ENCODE measurements at places on chromosomes 2 and 18.

- peak; percentile 48 for DNase-seq
These were observed 165.6 kb upstream of the NCKAP5 start for GRCh38 chr2:133733901-133734255.

DNA sequence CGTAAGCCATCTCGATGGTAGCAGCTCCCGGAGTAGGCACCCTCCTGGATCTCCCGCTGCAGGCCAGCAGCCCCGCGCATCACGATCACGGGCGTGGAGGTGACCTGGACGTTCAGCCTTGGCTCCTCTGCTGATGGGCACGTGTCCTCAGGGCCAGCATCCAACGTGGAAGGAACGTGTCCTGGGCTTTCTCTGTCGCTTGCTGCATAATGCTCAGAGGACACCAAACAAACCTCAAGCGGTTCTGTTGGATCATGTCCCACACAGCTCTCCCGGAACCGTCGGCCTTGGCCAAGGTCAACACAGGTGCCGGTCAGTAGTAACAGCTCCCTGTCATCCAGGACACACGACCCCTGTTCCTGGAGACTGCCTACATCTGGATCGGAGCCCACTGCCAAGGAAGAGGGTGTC, 23.1 kb downstream of the PASK start:
- DNase-seq: no peak

GRCh38 chr18:77057006-77057395, 75.6 kb downstream of the MBP start:
- DNase-seq: peak; percentile 28

DNA sequence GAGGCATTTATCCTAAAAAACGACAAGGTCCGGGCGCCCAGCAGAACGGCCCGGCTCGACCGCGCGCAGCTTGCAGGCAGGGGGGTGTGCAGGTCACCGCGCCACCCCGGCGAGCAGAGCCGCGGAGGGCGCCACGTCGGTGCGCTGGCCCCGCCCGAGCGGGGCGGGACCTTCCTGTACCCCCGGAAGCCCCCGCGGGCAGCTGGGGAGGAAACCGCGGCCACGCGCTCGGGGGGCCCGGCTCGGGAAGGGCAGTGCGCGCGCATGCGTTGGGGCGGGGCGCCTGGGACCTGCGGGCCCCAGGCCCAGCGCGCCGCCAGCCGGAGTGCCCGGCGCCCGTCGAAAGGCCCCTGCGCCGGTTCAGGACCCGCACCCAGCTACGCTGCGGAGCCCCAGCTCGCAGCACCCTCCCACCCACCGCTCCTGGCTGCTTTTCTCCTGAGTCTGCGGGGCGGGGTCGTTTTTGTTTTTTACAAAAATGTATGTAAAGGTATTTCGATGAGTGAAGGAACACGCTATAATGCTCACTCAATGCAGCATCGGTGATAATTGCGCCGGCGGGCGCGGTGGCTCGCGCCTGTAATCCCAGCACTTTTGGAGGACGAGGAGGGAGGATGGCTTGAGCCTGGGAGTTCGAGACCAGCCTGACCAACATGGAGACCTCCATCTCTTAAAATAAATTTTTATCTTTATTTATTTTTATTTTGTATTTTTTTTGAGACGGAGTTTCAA, 47.7 kb upstream of the POMC start:
- peak; percentile 75 for DNase-seq

GRCh38 chr2:155218292-155218924, 519.9 kb downstream of the KCNJ3 start:
- DNase-seq: no peak

- DNase-seq: no peak
These were observed 87.9 kb downstream of the MAPK4 start for GRCh38 chr18:50647792-50648191.

DNA sequence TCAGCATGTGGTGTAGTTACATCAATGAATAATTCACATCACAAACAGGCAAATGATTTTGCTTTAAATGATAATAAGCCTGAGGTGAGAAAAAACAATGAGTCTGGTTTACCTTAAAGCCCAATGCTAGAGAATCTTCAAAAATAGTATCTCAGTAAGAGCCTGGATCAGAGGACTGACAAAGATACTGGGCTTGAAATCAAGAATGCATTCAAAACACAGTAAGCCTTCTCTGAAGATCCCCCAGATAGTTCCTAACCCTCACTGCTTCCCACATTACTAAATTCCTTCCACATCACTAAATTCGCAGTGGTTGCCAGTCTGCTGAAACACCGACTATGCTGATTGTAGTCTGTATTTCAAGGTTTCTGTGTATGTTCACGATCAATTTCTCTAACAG, 514.9 kb downstream of the SUCLG1 start:
- no peak for DNase-seq

DNA sequence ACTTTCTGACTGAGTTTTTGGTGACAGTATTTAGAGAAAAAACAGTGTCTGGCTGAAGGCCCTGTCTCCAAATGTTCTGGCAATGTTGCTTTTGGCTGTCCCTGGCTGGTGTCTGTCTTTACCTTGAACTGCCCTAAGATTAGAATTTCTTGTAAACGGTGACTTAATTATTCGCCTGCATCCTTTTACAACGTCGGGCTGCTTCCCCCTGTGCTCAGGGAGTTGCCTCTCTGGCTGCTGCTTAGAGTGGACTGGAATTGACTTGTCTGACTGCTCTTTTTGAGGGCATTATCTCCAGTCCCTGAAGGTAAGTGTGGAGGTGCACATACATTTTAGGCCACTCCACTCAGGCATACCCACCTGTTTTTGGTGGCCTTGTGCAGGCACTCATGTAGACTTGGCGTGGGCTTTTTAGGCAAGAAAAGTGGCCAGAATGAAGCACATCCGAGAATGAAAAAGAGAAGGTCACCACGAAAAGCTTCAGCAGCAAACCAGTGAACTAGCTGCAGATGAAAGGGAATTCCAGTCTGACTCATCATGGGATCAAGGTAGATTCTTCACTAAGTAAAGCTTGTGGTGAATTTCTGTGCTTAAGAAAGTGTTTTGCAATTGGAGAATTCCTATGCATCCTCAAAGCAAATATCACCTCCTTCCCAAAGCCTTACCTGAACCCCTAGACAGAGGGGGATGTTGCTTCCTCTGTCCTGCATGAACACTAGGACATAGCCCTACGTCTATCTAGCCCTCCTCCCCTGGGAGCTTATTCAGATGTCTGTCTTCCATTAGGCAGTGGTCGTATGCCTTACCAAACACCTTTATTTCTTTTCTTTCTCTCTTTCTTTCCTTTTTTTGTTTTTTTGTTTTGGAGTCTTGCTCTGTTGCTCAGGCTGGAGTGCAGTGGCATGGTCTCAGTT, 230.3 kb upstream of the TRIB2 start:
- peak; percentile 15 for DNase-seq

DNA sequence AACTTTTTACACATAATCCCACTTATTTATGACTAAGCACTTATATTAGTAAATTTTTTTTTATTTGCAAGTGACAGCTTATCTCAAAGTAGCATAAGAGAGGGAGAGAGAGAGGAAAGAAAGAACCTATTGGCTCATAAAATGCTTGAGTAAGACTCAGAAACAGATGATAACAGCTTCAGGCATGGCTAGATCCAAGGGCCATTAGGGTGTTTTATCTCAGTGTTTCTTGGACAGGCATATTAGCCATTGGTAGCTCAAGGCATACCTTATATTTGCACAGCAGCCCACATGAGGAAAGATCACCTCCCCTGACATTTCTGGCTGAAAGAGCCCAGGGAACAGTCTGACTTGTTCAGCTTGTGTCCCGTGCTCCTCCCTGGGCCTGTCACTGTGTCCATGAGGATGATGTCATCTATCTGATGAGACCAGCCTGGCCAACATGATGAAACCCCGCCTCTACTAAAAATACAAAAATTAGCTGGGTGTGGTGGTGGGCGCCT, 64.4 kb downstream of the IL1R2 start:
- DNase-seq: no peak

- no peak for DNase-seq
These were observed 270.0 kb downstream of the CYP26B1 start for GRCh38 chr2:71877636-71878035.

DNA sequence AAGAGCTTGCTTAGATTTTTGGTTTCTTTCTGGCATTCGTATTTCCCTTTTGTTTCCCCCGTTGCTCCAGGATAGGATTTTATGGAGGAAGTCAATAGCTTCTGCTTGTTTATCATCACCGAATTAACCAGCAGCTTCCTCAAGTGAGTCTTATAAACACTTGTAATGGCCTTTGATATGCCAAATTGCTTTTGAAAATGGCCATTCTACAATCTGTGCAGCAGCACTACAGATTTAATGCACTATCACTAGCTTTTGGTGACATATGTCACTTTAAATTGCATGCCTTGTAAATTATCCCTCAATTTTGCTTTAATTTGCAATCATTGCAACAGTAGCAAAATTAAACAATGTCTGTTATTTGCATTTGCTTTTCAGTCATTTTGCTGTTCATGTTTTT, 774.7 kb downstream of the METTL4 start:
- DNase-seq: no peak

DNA sequence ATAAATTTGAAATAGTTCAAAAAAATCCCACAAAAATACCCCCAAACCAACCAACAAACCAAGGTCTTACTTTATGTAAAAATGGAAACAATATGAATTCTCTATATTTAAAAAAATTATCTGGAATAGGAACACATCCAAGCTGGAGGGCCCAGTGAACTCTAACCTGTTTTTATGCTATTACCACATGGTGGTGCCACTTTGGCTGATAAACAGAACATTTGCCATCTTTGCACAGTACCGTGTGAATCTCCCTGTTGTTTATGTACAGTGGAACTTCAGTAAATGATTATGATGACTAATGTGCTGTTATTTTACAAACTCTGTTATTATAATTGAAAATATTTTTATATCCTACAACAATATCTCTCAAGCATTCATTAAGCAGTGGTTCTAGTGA, 145.3 kb upstream of the SMAD7 start:
- DNase-seq: no peak

GRCh38 chr2:46164529-46165301, 132.5 kb upstream of the EPAS1 start:
- peak; percentile 92 for DNase-seq

GRCh38 chr2:173441222-173441621, 86.5 kb downstream of the CDCA7 start:
- peak; percentile 35 for DNase-seq

GRCh38 chr18:11784674-11785304, 66.4 kb upstream of the CHMP1B start:
- DNase-seq: no peak

DNA sequence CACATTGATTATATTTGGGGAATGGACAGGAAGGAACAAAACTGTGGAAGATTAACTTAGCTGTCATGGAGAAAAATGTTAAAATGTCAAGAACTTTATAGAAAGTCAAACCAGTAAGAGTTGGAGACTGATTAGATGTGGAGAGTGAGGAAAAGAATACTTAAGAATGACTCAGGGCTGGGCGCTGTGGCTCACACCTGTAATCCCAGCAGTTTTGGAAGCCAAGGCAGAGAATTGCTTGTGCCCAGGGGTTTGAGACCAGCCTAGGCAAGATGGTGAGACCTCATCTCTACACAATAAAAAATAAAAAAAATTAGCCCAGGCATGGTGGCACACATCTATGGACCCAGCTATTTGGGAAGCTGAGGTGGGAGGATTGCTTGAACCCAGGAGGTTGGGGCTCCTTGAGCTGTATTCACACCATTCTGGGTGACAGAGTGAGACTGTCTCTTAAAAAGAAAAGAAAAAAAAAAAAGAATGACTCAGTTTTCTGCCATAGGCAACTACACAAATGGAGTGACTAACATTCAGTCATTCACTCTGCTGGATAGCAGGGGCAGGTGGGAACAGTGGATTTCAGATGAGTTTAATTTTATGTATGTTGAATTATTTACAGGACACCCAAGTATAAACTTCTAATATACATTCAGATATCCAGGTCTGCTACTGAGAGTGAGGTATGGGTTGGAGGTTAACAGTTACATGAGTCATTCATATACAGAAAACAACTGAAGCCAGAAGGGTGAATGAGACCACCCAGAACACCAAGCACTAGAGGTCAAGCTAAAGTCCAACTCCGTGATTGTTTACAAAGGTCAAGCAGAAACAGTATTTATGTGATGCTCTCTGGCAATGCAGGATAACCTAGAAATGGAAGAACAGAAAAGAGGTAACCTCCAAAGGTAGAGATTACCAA, 33.9 kb downstream of the ORC2 start:
- DNase-seq: peak; percentile 55

DNA sequence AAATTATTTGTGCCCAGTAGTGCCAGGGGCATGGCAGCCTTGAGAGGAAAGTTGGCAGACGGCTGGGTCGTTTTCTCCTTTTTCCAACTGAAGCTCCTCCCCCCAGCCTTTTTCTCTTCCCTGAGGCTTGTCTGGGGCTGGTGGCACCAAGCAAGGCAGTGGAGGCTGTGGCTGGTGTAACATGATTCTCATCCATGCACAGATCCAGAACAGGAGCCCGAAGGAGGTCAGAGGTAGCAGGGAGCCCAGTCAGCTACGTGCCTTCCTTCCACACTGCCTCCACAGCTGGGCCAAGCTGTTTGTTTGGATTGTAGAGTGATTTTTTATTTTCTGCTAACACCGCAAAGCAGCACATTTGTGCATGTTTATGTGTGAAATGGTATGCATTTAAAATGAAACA, 170.3 kb upstream of the MGAT5 start:
- no peak for DNase-seq

GRCh38 chr2:169910109-169910799, 83.0 kb downstream of the UBR3 start:
- DNase-seq: no peak

GRCh38 chr2:127661072-127661649, 14.2 kb downstream of the LIMS2 start:
- DNase-seq: peak; percentile 51

DNA sequence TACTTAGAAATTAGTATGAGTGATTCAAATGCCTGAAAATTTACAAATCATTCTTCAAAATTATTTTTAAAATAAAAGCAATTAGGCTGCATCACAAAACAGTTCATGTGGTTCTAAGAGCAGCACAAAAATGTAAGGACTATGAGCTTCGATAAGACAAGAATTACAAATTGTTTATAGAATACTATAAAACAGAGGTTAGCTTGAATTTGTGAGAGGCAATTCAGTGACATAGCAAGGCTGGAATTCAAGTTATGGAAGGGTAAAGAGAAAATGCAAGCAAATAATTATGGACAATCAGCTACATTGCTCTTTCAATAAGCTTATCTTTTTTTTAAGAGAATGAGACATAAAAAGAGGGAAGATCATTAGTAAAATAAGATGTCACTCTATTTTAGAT, 7.1 kb upstream of the XIRP2 start:
- DNase-seq: no peak

GRCh38 chr18:10916865-10917264, 232.5 kb downstream of the PIEZO2 start:
- DNase-seq: no peak

GRCh38 chr2:111244864-111245263, 124.2 kb downstream of the BCL2L11 start:
- no peak for DNase-seq

GRCh38 chr18:67451960-67452359, 64.6 kb downstream of the DSEL start:
- no peak for DNase-seq
